Anterior cingulate cortex (tissue), 58 donors: ENCODE measurements at places on chromosomes 4 and X.

DNA sequence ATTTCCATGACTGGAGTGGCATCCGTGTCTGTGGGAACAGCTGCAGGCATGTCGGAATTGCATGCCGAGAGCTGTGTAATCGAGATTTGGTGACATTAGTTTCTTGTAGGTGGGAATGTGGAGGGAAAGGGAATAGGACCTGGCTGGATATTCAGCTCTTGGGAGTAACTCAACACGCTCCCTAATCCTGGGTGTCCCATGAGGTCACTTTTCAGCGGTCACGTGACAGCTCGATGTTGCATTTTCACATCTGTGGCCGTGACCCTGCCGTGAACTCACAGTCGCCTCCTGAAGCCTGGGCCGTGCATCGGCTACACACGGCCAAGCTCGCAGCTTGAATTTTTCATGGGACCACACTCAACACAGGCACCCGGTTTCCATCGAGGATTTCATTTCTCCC lies 25.8 kb upstream of the PSAPL1 start:
- no peak for DNase-seq

DNA sequence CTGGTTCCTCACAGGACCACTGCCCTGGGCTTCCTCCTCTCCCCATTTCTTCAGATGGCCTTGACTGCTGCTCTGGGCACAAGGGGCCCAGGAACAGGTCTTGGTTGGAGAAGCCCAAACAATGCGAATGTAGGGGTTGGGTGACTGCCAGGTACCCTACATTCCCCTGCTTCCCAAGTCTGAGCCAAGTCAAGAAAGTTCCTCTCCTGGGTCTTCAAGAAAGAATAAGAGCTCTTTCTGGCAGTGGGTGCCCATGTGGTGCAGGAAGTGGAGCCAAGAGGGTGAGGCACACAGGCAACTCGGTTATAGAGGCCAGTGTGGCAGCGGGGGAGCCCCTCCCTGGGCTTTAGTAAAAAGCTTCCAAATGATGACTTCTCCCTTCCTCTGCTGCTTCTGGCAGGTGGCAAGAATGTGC lies 2.7 kb downstream of the SLC34A2 start:
- DNase-seq: no peak

DNA sequence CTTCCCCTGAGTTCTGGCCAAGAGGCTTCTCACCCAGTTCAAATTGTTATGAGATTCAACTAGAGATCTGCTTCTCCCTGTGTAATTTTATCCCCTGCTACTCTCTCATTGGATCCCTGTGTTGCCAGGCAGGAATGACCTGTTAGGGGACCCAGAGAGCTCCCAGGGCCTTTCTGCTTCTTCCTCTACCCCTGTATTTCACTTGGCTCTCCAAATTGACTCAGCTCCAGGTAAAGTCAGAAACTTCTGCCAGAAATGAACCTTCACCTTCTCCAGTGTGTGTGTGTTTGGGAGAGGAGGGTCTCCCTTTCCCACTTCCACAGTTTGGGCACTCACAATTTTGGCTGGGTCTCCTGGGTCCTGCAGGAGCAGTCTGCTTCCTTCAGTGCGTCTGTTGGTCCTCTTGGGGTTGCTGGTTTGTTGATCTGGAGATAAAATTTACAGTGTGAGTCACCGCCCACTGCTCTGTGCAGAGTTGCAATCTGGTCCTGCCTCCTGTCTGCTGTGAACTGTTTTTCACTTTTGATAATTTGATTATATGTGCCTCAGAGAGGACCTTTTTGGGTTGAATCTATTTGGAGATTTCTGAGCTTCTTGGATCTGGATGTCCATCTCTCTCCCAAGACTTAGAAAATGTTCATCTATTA lies 112.4 kb upstream of the EDA2R start:
- DNase-seq: no peak

DNA sequence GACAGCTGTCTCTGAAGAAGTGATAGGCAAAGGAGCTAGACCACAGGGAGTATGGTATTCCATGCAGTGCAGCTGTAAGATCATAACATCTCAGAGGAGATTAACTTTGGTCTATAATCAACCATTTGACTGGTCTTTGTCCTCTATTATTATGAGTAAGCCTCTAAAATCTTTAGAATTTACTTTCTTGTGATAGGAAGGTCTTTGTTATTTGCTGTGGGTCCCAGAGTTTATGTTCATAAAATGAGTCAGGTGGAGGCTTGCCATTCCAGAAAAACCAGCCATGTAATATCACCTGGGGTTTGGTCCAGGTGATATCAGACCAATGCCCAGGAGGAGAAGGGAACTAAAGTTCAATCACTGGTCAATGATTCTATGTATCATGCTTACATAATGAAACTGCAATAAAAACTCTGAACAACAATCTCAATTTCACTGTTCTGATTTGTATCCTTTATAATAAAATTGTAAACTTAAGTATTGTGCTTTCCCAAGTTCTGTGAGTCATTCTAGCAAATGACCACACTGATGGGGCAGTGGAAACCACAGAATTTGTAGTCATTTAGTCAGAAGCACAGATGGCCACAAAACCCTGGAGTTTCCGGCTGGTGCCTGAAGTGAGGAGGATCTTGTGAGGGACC lies 239.6 kb upstream of the TRAM1L1 start:
- no peak for DNase-seq

DNA sequence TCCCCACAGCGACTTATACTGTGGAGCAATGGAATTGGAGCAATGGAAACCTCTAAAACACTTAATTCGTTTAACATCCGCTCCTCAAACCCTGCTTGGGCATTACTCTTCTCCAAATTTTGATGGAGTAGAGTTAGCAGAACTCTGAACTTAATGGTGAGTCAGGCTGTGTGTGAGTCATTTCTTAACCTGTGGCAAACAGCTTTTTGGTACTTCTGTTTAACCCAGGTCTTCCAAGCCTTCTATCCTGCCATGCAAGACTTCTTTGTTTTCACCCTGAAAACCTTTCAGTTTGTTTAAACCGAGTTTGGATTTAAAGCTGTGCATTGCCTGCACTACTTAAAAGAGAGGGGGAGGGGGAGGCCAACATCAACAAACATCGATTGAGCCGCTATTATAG lies 3.6 kb upstream of the AMOT start:
- no peak for DNase-seq

DNA sequence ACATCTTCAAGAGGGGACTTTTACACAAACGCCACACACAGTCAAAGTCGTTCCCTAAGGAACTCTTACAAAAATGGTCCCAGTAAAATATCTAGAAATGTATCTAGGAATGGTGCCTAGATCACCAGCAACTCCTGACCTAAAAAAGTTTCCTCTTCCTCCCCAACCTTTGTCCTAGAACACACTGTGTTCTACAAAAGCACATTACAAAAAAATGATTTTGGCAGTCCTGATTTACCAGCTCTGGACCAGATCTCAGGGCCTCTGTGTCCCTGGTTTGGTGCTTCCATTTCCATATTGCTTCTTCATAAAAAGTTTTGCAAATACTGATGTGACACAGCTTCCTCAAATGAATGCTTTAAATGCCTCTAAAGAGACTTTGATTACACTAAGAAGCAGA lies 55.0 kb downstream of the LNX1 start:
- no peak for DNase-seq

DNA sequence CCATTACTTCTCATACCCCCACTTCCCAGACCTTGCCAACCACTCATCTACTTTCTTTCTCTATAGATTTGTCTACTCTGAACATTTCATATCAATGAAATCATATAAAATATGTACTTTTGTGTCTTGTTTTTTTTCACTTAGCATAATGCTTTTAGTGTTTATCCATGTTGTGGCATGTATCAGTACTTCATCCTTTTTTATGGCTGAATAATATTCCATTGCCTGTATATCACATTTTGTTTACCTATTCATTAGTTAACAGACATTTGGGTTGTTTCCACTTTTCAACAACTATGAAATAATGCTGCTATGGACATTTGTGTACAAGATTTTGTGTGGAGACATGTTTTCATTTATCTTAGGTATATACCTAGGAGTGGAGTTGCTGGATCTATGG lies 324.1 kb downstream of the OPHN1 start:
- no peak for DNase-seq

DNA sequence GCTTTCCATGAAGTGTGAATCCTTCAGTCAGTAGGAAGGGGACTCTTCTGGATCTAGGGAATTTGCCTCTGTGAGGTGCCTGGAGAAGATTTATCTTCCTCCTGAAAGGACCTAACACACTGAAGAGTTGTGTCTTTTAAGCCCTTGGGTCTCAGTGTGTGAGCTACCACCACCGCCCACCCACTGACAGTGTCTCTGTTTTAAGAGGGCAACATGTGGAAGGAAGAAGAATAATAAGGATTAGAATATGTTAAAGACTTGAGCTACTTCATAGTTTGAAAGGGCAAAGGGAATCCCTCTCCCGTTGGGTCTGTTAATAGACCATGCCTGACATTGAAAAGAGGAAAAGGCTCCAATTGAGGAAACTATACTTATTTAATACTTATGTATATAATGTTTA lies 64.3 kb upstream of the TLR2 start:
- DNase-seq: no peak

DNA sequence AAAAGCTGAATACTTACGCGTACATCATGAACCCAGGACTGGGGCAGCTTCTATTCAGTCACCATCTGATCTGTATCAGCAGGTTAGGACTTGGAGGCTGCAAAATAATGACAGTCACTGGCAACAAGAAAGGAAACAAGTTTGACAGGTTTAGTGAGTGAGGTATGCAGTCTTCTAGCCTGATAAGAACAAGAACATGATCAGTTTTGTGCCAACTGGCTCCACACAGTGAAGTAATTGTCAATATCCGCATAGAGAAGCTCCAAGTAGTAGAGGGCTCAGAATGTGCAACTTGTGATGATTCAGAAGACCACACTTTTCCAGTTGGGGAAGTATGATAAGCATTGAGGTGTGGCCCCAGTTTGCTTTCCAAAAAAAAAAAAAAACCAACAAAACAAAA lies at the start of gene TMPRSS11F:
TMPRSS11F (minus strand) TSS at position 77 of the 400 bp plus-strand sequence; CDS start at position 28, 49 bp downstream.
- DNase-seq: no peak

GRCh38 chr4:78556665-78557064 lies 5.1 kb downstream of the ANXA3 start:
- no peak for DNase-seq

DNA sequence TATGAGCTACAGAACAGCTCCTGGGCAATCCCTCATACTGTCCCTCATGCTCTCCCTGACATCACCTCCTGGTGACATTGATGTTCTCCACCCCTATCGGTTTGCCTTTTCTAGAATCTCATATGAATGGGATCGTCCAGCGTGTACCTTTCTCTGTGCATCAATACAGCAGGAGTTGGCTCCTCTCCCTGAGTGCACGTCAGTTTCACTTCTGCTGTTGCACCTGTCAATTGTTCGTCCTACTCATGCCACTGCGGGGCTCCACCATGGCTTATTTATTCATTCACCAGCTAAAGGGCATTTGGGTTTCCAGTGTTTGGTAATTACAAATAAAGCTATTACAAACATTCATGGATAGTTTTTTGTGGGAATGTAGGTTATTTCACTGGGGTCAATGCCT lies 269.1 kb upstream of the ZFP42 start:
- no peak for DNase-seq

- no peak for DNase-seq
Observed at GRCh38 chr4:146275370-146275769, 61.0 kb downstream of the REELD1 start.

DNA sequence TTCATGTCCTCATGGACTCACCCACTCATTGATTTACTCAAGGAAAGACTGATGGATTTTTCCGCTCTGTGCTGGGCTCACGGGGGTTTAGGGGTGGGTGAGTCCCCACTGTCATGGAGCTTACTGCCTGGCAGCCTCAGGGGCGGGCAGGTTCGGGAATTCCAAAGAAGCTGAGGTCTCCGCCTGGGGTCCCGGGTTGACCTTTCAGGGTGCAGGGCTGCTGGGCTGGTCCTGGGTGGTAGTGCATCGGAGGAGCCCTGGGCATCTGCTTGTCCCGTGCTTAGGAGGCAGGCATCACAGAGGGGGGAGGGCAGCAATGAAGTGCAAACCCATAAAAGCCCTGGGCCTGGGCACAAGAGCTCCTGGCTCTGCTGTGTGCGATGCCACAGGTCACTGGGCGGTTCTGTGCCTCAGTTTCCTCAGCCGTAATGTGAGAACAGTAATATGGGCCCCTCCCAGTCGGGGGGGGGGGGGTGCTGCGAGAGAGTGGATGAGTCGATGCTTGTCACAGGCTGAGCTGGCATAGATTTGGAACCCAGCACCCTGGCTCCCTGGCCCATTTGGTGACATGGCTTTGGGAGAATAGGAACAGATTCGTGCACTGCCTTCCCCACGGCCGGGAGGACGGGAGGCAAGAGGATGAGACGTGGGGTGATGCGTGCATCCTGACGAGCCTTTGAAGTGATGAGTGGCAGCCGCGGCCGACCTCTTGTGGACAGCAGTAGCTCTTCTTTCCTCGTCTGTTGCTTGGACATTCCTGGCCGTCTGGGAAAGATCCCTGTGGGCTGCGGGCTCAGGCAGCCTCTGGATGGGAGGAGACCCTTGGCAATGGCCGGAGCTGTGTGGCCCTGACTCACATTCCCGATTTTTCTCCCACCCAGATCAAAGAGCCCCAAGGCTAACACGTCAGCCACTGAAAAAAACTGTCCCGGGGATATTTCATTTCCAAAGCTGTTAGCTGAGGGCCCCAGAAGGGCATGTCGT lies 42.0 kb downstream of the PSAPL1 start:
- no peak for DNase-seq

DNA sequence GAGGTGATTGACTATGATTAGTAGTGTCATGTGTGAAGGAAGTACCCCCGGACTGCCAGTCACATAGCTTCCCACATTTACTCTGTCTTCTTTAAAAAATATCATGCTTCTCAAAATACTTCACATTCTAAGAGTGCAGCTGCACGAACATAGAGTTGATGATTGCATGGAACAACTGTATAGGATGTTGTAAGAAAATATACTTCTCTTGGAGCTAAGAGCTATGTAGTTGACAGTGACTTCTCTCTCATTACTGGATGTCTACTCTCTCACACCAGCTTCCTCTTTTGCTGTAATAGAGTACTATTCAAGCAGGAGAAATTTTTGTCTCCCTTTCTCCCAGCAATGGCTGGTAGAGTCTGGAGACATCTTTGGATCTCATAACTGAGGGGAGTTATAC lies 99.4 kb upstream of the PUDP start:
- no peak for DNase-seq

GRCh38 chr4:111048316-111048715 lies 425.4 kb upstream of the PITX2 start:
- DNase-seq: no peak
